Mucosa of gallbladder (tissue), 1 donor: ENCODE measurements at places on chromosomes 5 and 9.

DNA sequence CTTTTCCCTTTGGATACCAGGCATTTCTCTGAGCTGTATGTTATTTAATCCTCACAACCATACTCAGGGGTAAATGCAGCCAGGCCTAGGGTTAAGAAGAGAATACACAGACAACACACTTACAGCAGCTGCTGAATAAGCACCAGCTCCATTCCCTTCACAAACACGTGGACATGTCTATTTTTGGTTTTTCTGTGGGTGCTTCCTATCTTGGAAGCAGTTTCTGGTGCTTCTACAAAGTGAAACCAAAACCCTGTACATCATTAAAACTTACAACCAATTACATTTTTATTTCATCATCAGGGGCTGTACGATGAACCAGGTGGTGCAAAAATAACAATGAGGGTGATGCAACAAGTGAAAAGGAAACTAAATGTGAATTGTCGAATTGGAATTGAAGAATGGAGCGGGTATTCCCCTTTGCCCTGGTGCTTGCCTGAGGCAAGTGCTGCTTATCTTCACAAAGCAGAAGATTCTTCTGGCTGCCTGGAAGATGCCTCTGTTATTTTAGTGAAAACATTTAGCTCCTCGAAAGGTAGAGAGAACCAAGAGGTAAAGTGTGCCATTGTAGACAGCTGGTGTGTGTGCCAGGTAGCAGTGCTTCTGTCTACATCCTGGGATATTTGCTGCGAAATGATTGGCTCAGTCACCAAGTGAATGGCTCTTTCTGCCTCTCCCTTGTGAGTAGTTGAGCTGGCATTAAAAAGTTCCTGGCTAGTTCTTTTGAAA, 18.6 kb upstream of the IFNB1 start:
- DNase-seq: no peak

- DNase-seq: no peak
Measured at GRCh38 chr5:10699281-10699874, 61.7 kb downstream of the DAP start.

DNA sequence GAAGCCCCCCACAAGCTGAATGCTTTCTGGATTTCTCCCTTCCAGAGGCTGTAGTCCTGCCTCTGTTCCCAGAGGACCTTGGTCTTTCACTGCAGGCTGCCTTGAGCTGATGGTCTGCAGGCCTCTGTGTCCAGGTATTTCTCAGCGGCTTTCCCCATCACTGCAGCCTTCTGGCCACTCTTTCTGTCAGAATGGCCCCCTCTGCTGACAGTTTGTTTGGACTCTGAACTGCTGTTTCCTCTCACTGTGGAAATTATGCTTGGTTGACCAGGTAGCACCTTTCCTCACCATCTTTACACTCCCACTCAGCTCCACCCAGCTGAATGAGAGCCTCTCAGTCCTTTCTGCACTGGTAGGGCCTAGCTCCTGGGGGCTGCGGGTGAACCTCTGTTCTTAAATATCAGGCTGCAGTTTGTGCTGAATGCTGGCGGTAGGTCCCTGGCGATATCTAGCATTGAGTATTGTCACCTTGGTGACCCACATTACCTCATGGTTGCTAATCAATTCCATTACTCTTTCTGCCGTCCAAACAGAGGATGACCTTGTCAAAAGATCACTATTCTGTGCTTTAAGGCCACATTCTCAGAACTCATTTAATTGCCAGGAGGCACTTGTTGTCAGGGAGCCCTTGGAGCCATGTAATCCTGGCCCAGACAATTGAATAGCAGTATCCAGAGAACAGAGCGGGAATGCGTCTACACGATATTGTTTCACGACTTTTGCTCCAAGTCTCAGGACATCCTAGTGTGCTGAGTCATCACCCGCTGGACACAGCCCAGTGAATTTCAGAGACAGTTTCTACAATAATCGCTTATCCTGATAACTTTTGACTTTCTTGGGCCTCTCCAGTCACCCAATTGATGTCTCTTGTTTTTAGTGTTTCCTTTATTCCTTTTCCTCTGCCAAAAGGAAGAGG, 230.2 kb downstream of the TENT4A start:
- DNase-seq: no peak

DNA sequence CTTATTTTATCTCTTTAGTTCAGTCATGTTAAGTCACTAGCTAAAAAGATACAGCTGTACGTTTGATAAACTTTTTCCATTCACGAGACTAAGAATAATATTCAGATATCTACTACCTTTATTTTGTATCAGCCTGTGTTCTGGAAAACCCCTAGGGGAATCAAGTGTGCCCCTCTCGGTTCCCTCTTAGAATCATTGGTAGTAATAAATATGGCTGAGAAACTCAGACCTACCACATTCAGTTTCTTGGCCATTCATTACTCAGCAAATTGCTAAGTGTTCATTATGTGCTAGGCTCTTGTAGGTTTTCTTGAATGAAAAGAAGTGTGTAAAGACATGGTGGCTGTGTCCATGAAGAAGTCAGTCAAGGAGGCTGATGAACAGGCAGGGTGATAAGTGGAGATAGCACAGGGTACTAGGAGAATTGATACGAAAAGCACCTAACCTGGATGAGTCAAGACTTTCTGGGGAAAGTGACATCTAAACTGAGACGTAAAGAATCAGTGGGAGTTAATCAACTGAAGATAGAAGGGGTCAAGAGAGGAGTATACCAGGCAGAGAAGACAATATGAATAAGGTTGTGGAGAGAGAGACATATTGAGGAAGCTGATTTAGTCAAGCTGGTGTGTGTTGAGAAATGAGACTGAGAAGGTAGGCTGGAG, 86.2 kb downstream of the CSNK1G3 start:
- DNase-seq: no peak

DNA sequence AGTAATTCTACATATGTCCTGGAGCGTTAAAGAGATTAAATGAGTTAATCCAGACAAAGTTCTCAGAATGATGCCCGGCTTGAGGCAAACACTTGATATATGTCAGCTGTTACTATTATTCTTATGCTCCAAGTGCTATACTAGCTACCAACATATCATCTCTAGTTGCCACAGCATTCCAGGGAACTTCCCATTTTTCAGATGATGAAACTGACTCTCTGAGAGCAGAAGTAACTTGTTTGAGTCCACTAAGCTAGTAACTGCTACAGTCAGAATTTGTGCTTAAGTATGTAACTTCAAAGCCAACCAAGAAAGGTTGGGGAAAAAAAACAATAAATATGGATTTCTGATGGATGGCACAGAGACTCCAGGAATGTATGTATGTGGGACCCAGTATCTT, 98.1 kb downstream of the CDK5RAP2 start:
- no peak for DNase-seq

GRCh38 chr5:116504593-116505166, 69.9 kb downstream of the SEMA6A start:
- DNase-seq: no peak
